ENCODE measurements at places on chromosomes 16 and 17. TPM values are rescaled to one million over a fixed set of nuclear protein-coding genes. Genes with fewer than 3 reads are reported as not detected.

THAP11 gene
- total RNA-seq, result 119 TPM

- no peak overlapping the region for H3K27ac ChIP-seq
- no peak for DNase-seq
- no peaks in the 10 kb centered on the region for H3K27me3 ChIP-seq
- no peak overlapping the region for H3K4me3 ChIP-seq
- no peaks in the 10 kb centered on the region for H3K36me3 ChIP-seq
Observed at GRCh38 chr17:48484850-48485249, 46.0 kb downstream of the HOXB1 start.

DNA sequence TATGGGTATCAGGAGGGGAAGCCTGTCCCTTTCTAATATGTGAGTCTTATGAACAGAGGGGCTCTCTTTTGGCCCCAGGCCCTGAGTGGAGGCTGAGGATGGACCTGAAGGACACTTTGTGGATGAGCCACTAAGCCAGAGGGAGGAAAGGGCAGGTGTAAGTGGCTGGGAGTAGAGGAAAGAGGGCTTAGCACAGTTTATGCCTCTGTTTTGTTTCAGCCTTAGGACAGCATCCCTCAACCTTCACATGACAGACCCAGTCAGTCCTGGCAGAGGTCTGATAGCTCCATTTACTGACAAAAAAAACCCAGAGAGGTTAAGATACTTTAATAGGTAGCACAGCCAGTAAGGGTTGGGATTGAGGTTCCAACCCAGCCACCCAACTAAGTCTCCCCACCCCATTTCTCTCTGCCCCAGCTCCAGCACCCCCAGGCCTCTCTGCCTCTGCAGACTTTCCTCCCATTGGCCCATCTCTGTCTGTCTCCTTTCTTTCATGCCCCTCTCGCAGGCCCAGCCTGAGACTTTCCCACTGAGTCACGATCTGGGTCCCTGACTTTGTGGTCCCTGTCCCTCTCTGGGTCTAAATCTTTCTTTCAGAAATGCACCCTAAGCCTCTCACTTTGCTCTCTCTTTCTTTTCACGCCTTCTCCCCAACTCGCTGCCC is 4.7 kb upstream of the TBX21 start:
- H3K27me3 ChIP-seq, result peaks cover 48% of the 10 kb centered on the region
- H3K27ac ChIP-seq, result no peak overlapping the region
- DNase-seq, result no peak

GRCh38 chr17:31486351-31487062 is 95.0 kb downstream of the RAB11FIP4 start:
- H3K27ac ChIP-seq, result no peak overlapping the region
- H3K36me3 ChIP-seq, result no peaks in the 10 kb centered on the region
- peaks cover 9% of the 10 kb centered on the region for H3K4me1 ChIP-seq
- H3K27me3 ChIP-seq, result peaks cover 3% of the 10 kb centered on the region

DNA sequence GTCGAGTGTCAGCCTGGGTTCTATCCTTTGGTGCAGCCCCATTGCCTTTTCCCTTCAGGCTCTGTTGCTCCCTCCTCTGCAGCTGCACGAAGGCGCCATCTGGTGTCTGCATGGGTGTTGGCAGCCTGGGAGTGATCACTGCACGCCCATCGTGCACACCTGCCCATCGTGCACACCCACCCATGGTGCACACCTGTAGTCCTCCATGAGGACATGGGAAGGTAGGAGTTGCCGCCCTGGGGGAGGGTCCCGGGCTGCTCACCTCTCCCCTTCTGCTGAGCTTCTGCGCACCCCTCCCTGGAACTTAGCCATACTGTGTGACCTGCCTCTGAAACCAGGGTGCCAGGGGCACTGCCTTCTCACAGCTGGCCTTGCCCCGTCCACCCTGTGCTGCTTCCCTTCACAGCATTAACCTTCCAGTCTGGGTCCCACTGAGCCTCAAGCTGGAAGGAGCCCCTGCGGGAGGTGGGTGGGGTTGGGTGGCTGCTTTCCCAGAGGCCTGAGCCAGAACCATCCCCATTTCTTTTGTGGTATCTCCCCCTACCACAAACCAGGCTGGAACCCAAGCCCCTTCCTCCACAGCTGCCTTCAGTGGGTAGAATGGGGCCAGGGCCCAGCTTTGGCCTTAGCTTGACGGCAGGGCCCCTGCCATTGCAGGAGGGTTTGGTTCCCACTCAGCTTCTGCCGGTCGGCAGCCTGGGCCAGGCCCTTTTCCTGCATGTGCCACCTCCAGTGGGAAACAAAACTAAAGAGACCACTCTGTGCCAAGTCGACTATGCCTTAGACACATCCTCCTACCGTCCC is 2.9 kb downstream of the CTRL start:
- peak; percentile 46 for DNase-seq
- H3K4me1 ChIP-seq, result peaks cover 29% of the 10 kb centered on the region
- no peak overlapping the region for H3K4me3 ChIP-seq
- no peak overlapping the region for H3K27ac ChIP-seq
- peaks cover 10% of the 10 kb centered on the region for H3K36me3 ChIP-seq
- no peaks in the 10 kb centered on the region for H3K27me3 ChIP-seq

DNA sequence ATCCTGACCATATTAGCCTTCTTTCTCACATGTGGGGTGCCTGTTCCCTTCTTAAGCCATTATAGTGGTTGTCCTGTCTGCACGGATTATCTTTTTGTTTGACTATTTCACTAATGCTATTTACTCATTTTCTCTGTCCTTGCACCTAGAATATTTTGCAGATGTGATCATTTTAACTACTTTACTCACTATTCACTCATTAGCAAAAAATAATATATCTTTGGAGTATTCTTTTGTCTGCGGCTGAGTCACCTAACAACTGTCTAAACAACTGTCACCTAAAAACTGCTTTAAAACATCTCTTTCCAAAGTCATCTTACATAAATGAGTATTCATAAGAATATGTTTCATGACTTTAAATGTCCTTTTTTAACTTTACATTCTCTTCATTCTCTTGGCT is 87.4 kb downstream of the KCNJ2 start:
- no peaks in the 10 kb centered on the region for H3K4me1 ChIP-seq
- H3K27ac ChIP-seq, result no peak overlapping the region
- H3K27me3 ChIP-seq, result no peaks in the 10 kb centered on the region
- no peak for DNase-seq
- no peak overlapping the region for H3K4me3 ChIP-seq
- no peaks in the 10 kb centered on the region for H3K36me3 ChIP-seq

All from gastrocnemius medialis (tissue), 4 donors.